ENCODE measurements at places on chromosomes 1 and 21. TPM values are rescaled to one million over a fixed set of nuclear protein-coding genes. Genes with fewer than 3 reads are reported as not detected.

ATP1A4 gene
- not detected for total RNA-seq

LCE3E gene
- not detected for total RNA-seq

RHOC gene
- total RNA-seq = 394 TPM

INSRR gene
- total RNA-seq = not detected

RNU1-1 gene
- total RNA-seq = not detected

MCOLN2 gene
- 2.8 TPM for total RNA-seq

ATAD3B gene
- total RNA-seq = 3.0 TPM

KIAA1614 gene
- 0.89 TPM for total RNA-seq

RAP1A gene
- total RNA-seq = 27.9 TPM

FAM43B gene
- 5.9 TPM for total RNA-seq

GCSAML gene
- total RNA-seq = not detected

C1orf87 gene
- not detected for total RNA-seq

Measured in A549 treated with CORT108297 at 1 μM for 4 hours (cell line).